Tibial nerve (tissue), 4 donors: ENCODE measurements at places on chromosomes 13 and 19. TPM values are rescaled to one million over a fixed set of nuclear protein-coding genes. Genes with fewer than 3 reads are reported as not detected.

The OVOL3 gene
- not detected for total RNA-seq

DNA sequence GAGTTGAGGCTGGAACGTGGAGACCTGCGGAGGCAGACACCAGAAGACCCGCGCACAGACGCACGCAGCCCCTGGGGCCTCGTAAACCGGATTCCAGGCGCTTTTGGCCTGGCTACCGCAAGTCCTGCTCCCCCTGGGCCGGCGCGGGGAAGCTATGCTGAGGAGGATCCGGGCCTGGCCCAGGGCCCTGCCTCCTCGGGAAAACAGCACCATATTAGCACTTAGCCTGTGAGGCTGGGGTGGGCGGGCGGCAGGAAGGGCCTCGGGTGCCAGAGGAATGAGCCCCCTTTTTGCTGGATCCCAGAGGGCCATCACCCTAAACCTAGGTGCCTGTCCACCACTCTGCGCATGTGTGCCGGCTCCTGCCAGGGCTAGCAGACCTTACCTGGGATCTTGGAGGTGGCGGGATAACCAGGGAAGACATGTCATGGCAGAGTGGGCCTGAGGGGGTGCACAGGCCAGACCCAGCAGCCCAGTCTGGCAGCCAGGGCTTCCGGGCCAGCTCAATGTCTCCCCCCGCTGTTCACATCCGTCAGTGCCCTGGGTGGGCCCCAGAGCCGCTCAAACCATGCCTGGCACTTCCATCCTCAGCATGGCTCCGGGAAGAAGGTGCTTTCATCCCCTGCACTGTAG is 7.3 kb downstream of the ELOF1 start:
- H3K36me3 ChIP-seq, result peaks cover 71% of the 10 kb centered on the region
- H3K27ac ChIP-seq, result no peak overlapping the region
- no peak for DNase-seq
- H3K27me3 ChIP-seq, result no peaks in the 10 kb centered on the region
- H3K4me1 ChIP-seq, result no peaks in the 10 kb centered on the region

The ZNF471 gene
- total RNA-seq, result 11.4 TPM

GRCh38 chr13:106489849-106490568 is 45.5 kb downstream of the EFNB2 start:
- peaks cover 22% of the 10 kb centered on the region for H3K36me3 ChIP-seq
- no peaks in the 10 kb centered on the region for H3K27me3 ChIP-seq
- H3K27ac ChIP-seq, result no peak overlapping the region
- DNase-seq, result no peak
- H3K4me1 ChIP-seq, result peaks cover 40% of the 10 kb centered on the region

- H3K27me3 ChIP-seq, result no peaks in the 10 kb centered on the region
- no peak for DNase-seq
- H3K27ac ChIP-seq, result no peak overlapping the region
- no peaks in the 10 kb centered on the region for H3K4me1 ChIP-seq
- H3K4me3 ChIP-seq, result no peak overlapping the region
- no peaks in the 10 kb centered on the region for H3K36me3 ChIP-seq
Measured at GRCh38 chr13:95298971-95299621, 2.2 kb downstream of the ABCC4 start.

DNA sequence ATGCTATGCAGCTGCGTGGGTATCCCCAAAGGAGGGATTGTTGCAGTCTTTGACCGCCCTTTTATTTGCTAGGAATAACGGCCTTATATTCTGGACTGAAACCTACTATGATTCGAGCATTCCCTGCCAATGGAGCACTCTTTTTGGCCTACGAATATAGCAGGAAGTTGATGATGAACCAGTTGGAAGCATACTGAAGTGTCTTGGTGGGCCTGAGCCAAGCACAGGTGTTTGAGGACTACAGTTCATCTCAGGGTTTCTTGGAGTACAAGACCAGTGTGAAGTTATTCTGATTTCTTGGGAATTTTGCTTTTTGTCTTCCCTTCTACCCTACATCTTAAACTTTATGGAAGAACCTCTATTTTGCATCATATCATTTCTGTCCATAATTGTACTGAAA is 20.1 kb downstream of the SLC25A15 start:
- H3K27ac ChIP-seq, result no peak overlapping the region
- DNase-seq, result no peak
- H3K4me1 ChIP-seq, result no peaks in the 10 kb centered on the region
